ENCODE measurements at places on chromosomes 5 and 9.

DNA sequence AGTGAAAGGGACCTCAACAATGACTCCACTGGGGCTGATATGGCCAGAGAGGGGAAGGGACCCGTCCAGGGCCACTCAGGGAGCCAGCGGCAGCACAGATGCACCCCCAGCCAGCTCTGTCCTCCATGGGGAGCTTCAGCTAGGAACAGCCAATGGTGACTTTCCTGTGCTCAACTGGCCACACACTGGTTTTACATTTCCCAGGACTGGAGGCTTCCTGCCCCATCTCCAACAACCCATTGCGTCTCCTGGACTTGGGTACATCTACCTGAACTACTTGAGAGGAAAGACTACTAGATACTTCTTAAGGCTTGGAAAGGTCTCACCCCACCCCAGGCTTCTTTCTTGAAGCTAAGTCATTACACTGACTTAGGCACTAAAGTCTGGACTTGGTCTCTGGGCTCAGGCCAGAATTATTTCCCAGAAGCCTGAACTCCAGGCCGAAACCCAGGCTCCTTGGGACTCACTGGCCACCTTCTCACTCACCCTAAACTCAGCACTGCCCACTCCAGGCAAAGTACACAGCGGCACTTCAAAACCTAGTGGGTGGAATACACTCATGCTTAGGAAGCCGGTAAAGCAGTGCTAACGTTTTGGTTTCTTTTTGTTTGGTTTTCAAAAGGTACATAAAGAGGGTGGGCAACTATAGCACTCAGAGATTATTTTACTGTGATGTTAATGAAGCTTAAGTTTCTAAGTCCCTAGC, 1.5 kb downstream of the IGFBPL1 start:
- DNase-seq, result no peak

- DNase-seq, result peak; percentile 50
These were observed 70.6 kb downstream of the IQGAP2 start for GRCh38 chr5:76473661-76474060.

DNA sequence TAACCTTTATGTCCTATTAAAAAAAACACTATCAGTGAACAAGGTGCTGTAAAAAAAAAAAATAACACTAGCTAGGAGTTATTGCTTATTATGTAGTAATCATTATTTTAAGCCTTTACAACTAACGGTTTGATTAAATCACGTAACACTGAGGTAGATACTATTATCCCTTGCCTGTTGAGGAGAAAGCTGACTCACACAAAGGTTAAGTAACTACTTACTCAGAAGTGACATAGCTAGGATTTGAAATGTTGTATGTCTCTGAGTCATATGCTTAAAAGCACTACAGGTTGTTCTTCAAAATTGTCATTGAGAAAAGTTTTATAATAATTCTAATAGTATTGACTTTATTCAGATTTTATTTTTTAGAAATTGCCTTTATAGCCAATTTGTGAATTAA, 8.8 kb downstream of the TENT2 start:
- DNase-seq, result peak; percentile 16

DNA sequence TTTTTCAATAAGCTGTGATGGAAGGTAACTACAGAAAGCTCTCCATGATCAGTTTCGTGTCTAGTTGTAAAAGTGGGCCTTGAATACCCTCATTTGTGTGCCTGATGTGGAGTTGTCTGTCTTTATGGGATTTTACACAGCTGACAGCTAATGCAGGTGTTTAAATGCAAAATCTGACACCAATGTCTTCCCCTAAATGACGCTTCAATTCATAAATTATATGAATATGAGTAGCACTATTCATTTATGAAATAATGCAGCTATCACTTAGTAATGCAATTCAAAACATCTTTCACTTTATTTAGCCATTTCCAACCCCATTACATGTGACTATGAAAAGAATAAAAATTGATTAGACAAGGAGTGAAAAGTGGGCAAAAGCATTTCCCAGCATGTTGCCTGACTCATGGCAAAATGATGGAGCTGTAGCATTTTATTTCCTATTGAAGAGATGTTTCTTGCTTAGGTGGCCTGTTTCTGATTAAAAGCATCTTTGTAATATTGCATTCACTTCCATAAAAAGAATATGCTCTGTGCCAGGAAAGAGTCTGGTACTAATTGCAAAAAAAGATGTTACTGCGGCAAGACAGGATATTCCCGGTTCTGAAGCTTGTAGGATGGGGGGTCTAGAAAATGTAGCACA, 116.7 kb upstream of the HAPLN1 start:
- DNase-seq, result no peak

DNA sequence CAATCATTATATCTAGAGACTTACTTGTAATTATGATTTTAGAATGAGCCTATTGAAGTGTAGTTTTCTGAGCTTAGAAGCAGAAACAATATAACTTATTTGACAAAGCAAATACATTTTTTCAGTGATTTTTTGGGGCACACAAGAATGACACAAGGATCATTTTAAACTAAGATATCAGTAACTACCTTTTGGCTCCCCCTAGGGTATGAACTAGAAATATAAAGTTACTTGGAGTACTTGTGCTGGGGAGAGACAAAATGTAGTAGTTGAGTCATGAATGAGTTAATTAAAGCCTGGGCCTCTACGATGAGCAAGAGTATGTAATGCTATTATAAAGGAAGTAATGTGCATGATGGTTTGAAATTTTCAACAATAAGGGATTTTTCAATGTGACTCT, 1244.1 kb upstream of the ACO1 start:
- peak; percentile 7 for DNase-seq

- peak; percentile 27 for DNase-seq
These were observed 694 bp upstream of the PLIN2 start for GRCh38 chr9:19127871-19128500.

DNA sequence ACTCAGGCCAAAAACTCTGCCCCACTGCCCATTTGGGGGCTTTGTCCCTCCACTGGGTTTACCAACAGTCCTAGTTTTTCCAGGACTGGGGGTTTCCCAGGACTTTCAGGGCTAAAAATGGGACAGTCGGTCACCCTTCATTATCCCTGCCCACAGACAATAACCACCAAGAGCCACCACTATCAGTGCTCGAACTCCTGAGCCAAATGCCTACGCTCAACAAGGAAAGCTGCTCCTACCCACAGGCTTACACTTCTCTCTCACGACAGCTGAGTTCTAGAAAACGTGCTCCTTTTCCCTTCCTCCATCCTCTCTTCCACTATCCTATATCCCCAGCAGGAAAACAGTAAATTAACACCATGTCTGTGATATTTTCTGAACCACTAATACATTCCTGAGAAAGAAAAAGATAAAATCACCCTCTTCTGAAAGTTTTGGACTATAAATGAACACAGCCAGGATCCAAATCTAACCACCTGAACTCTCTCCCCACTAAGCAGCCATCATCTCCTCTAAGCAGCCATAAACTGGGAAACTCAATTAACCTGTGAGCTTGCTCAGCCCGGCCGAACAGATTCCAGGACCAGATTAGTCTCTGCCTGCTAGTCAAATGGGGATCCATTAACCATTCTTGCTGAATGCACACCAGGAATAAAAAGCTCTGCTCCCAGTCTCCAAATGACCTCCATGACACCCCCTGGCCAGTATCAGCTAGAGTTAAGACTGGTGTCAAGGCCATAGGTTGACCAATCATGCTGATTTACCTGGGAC, 41.8 kb downstream of the KLHL3 start:
- DNase-seq, result no peak

DNA sequence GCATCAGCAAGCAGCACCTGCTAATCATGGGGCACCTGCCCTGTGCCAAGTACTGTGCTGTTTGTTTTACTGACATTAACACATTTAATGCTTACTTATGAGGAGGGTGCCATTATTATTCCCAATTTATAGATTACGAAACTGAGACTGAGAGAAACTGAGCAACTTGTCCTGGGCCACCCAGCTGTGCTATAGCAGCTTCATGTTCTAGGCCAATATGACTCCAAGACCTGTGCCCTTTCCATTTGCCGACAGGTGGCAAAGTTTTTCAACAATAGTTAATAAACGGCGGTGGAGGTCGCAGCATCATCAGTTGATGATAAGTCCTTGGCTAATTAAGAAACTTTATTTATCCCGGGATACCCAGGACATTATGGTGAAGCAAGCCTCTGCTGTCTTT, 55.4 kb downstream of the TIMD4 start:
- DNase-seq, result no peak

GRCh38 chr5:14109041-14109747, 33.9 kb upstream of the TRIO start:
- peak; percentile 30 for DNase-seq

DNA sequence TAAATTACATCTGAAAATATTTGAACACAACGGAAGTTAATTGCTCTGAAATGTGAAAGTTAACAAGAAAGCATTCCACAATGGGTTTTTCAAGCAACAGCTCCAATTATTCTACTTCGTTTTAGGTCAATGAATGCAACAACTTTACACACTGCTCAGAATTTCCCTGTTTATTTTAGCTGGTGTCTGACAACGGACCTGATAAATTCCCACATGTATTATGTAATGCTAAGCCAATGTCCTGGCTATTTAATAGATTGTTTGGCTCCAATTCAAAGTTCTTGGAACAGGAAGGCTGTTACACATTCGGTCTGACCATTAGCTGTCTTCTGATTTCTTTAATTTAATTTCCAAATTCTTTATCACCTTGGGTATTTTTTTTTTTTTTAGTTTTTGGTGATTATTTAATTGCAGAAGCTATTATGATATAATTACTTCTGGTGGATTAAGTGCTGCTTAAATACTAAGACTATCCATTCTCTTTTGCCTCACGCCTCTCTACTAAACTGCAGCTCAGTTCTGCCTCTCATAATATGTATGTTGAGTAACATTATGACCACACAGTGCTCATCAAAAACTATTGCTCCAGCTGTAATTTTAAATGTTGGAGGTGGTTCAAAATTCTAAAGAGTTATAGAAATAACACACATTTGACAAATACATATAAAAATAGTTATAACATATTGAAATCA, 57.9 kb downstream of the MEF2C start:
- DNase-seq, result peak; percentile 68

DNA sequence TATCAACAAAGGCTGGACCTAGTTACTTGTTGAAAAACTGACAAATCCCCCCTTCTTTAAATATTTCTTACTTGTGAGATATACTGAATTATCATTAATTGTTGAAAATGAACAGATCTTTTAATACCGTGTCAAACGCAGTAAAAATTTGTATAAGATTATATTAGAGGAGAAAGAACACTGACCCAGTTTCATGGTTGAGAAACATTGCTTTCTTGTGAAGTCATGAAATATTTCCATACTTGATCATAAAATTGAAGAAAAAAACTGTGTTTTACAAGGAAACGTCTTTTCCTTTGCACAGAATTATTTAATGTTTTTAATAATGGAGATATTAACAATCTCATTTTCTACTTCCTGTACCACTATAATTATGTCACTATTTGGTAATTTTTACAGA, 45.8 kb downstream of the MOCS2 start:
- DNase-seq, result no peak

GRCh38 chr5:82320966-82321365, 42.8 kb upstream of the RPS23 start:
- DNase-seq, result no peak

- no peak for DNase-seq
These were observed 12.7 kb downstream of the RLN1 start for GRCh38 chr9:5326893-5327548.

DNA sequence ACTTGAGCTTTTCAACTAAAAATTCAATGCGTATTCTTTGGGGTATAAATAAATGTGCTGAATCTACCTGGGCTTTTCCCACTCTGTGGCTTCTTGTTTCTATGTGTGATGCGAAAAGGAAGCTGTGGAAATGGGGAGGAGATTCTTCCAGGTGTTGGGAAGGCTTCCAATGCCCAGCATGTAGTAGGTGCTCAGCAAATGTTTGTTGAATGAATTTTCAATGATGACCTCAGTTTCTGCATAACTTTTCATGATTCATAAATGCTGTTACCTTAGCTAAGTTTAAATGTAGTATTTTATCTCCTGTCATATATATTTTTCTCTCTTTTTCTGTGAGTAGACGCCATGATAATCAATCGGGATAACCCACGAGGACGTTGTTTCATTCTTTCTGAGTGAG, 25.6 kb upstream of the KCNMB1 start:
- no peak for DNase-seq

DNA sequence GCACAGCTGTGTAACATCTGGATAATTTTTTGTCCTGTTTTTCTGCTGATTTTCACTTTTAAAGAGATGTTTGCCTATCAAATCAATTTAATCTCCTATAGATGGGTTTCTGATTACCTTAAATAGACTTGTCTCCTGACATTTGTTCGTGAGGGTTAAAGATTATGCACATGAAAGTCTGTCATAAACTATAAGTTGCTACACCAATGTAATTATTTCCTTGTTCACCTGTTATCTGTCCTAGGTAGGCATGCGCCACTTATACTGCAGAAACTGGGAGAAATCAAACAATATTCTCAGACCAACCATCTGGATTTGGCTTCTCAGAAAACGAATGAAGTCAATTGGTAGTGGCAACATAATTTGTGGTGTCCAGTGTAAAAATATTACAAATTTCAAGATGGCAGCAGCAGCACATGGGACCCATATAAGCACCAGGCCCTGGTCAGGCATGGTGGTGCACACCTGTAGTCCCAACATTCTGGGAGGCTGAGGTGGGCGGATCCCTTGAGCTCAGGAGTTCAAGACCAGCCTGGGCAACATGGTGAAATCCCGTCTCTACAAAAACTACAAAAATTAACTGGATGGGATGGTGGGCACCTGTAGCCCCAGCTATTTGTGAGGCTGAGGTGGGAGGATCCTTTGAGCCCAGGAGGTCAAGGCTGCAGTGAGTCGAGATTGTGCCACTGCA, 20.3 kb downstream of the RFK start:
- DNase-seq, result no peak

GRCh38 chr5:132177691-132178149, 49.9 kb downstream of the P4HA2 start:
- DNase-seq, result no peak

GRCh38 chr5:166712447-166713185, 1578.8 kb upstream of the WWC1 start:
- no peak for DNase-seq

DNA sequence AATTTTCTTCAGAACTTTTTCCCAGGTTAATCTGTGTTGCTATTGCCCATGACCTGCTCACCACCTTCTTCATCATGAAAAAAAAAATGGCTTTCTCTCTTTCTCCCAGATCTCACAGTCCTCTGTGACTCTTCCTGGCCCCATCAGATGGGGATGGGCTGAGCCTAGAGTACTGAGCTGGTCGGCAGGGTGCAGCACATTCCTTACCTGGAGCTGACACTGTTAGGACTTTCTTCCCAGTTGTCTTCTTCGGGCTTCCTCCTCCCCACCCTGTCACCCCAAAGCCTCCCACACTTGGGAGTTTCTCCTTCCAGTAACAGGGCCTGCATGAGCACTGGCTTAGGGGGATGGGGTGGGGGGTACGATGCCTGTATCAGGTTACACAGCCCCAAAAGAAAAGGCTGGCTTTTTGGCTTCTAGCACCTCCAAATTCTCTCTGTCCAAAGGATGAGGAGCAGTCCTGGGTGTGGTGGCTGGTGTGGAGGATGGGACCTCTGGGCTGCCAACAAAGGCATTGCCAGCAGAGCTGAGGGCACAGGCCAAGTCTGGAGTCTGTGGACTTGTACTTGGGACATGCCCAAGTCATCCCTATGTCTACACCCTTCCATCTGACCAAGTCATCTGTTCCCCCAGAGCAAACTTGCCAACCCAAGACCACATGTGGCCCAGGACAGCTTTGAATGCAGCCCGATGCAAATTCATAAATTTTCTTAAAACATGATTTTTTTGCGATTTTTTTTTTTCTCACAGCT, 68.0 kb upstream of the HSPA9 start:
- no peak for DNase-seq

- no peak for DNase-seq
These were observed 216.0 kb downstream of the KDM4C start for GRCh38 chr9:6973762-6974161.

- peak; percentile 35 for DNase-seq
These were observed 246.8 kb downstream of the ARHGAP26 start for GRCh38 chr5:143016777-143017516.

GRCh38 chr5:15363601-15364000, 136.4 kb upstream of the FBXL7 start:
- DNase-seq, result no peak
